Activated naive CD4-positive, alpha-beta T cell treated with anti-CD3 and anti-CD28 coated beads for 36 hours (primary cell): ENCODE measurements at places on chromosomes 1 and 21.

DNA sequence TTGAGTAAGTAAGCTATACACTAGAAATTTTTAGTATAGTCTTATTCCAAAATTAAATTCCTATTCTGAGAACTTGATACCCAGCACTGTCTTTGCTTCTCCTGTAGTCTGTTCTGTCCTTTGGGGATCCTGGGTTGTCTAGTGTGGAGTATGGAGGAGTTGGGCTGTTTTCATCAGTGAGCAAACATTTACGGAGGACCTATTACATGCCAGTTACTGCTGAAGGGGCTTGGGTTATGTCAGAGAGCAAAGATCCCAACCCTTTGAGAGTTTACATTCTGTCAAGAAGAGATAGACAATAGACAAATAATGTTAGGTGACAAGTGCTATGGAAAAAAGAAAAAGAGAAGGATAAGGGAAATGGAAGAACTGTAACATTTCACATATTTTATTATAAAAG lies 9.0 kb downstream of the TRAPPC10 start:
- no peak for DNase-seq

DNA sequence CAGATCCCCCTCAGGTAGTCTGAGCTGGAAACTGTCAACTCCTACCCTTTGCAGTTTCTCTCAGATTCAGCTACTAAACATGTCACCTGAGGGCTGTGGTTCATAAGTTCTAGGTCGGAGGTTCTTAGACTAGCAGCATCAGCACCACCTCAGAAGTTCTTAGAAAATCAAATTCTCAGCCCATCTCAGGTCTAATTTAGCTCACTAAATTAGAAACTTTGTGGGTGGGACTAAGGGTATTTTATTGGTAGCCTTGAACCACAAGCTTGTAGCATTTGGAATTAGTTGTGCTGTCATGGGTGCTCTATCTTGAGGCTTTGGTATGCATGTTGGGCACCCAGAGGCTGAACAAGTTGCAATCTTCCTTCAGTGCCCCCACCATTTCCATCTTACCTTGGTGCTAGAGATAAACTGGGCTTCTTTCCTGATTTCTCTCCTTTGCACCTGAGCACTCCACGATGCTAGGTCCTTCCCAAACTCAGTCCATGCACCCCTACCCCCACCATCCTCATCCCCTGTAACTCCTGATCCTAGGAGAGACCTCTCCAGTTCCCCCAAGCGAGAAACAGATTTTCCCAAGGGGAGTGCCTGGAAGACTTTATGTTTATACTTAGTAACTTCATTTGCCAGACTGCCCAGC lies 54.2 kb downstream of the S1PR1 start:
- DNase-seq, result peak; percentile 61

GRCh38 chr1:90725657-90726424 lies 8.7 kb upstream of the BARHL2 start:
- no peak for DNase-seq

DNA sequence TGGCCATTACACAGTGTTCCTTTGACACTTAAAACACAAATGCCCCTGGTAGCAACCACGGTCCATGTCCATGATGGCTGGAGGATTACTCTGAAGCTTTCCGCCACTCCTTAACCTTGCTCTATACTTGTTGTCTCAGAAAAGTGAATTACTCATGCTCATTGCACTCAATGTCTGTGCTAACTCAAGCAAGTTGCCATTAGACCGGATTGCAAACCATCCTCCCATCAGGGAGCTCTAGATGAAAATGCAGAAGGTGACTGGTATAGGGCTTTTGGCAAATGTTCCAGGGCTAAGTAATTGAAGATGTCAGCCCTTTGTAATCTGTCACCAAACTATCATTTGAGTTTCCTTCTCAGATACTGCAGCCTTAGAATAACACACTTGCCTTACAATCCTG lies 1288.3 kb upstream of the B3GALT2 start:
- no peak for DNase-seq

DNA sequence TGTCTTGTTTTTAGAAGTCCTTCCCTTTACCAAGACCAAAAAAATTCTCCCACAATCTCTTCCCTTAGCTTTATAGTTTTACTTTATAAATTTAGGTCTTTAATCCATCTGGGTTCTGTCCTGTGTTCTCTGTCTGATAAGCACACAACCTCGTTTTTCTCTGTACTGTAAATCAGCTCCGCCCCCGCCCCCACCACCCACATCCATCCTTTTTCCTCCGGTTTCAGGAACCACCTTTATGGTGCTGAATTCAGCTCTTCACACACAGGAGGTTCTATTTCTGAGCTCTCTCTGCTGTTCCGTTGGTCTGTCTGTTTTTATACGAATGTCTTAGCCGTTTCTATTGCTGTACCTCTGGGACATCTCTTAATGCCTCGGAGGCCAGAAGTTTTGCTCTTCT lies 44.5 kb downstream of the ACTL8 start:
- no peak for DNase-seq

GRCh38 chr21:26377111-26377694 lies 195.9 kb downstream of the CYYR1 start:
- DNase-seq, result no peak

DNA sequence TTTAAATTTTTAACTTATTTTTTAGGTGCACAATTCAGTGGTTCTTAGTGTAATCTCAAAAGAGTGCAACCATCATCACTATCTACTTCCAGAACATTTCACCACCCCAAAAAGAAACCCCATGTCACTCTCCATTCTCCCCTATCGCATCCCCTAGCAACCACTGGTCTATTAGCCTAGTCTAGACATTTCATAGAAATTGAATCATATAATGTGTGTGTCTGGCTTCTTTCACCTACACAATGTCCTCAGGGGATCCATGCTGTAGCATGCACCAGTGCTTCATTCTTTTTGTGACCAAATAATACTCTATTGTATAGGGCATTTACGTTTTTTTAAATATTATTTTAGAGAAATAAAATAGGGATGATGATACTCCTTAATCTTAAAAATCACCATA lies 64.7 kb downstream of the JAK1 start:
- DNase-seq, result no peak

DNA sequence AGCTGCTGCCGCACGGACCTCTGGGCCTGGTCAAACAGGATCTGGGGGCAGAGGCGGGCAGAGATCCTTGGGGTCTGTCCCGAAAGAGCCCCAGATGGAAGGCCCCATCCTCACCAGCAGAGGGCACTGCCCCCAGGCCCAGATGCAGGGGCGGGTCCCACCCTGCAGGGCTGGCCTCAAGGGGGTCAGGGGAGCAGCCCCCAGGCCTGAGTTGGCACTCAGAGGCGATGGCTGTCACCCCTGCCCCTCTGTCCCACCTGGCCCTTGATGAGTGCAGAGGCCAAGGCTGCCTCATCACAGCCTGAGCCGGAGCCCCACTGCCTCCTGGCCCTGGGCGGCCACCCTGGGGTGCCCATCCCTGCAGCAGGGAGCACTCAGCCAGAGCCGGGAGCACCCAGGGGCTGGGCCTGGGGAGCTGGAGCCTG lies 5.7 kb downstream of the ACAP3 start:
- DNase-seq, result no peak

- DNase-seq, result no peak
Measured at GRCh38 chr1:165476776-165477175, 31.9 kb upstream of the RXRG start.

DNA sequence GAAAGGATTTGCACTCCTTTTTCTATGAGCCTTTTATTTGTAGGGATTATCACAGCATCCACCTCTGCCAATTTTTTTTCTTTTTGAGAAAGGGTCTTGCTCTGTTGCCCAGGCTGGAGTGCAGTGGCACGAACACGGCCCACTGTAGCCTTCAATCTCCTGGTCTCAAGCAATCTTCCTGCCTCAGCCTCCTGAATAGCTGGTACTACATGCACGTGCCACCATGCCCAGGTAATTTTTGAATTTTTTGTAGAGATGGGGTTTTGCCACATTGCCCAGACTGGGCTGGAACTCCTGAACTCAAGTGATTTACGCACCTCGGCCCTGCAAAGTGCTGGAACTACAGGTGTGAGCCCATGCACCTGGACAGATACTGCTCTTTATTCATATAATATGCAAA lies 2.1 kb downstream of the SAMSN1 start:
- no peak for DNase-seq

GRCh38 chr1:50775740-50776139 lies 184.3 kb downstream of the FAF1 start:
- DNase-seq, result no peak

- no peak for DNase-seq
Measured at GRCh38 chr1:241457421-241457820, 62.1 kb downstream of the FH start.
